ENCODE measurements at places on chromosomes 5 and 9. TPM values are rescaled to one million over a fixed set of nuclear protein-coding genes. Genes with fewer than 3 reads are reported as not detected.

DNA sequence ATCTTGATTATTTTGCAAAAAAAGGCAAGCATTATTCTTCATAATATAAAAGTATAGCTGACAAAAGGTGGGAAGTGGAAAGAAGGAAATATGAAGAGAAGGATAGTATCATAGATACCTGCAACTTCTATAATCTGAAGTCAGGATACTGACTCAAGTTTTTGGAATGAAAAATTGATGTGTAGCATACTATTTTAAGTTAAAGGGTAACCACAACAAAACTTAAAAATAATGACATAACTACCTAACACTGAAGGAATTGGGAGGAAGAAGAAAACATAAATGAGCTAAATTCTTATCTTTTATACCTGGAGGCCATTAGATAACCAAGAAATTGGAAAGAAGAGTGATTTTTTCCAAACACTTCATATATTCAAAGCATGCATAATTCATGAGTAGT, 51.8 kb upstream of the TLE1 start:
- H3K4me1 ChIP-seq, result no peaks in the 10 kb centered on the region
- H3K27ac ChIP-seq, result no peak overlapping the region
- H3K27me3 ChIP-seq, result no peaks in the 10 kb centered on the region
- H3K36me3 ChIP-seq, result no peaks in the 10 kb centered on the region
- no peak for DNase-seq
- no peak overlapping the region for H3K4me3 ChIP-seq

The TICAM2 gene
- total RNA-seq, result 1.2 TPM

The ROPN1L gene
- total RNA-seq, result 0.70 TPM

- no peak overlapping the region for H3K4me3 ChIP-seq
- H3K4me1 ChIP-seq, result no peaks in the 10 kb centered on the region
- no peaks in the 10 kb centered on the region for H3K27me3 ChIP-seq
- DNase-seq, result no peak
- no peak overlapping the region for H3K27ac ChIP-seq
- H3K36me3 ChIP-seq, result peaks cover 29% of the 10 kb centered on the region
These were observed 61.5 kb downstream of the OSTF1 start for GRCh38 chr9:75149841-75150241.

The SLC36A2 gene
- total RNA-seq, result 0.45 TPM

The TMOD1 gene
- total RNA-seq, result 6.1 TPM

The ABCA1 gene
- 21.6 TPM for total RNA-seq

The TBCA gene
- total RNA-seq, result 415 TPM

The CFAP157 gene
- 0.59 TPM for total RNA-seq

DNA sequence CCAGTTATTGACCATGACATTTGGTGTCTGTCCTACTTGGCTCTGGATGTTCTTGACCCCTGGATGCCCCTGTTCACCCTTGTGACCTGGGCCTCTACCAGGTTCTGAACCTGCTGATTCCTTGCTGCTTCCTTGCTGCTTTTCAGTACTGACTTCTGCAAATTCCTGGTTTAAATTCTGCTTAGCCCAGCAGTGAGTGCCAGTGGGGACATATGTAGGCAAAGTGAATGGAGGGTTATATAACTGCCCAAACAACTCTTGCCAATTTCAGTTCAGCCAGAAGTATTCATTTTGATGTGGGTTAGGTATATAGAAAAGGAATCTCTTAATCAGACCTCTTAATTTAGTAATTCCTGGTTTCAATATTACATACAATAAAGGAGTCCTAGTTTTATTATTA, 220.6 kb downstream of the TAF11L14 start:
- no peak for DNase-seq
- H3K4me3 ChIP-seq, result no peak overlapping the region
- no peak overlapping the region for H3K27ac ChIP-seq
- no peaks in the 10 kb centered on the region for H3K36me3 ChIP-seq

GRCh38 chr9:86042199-86042978, 57.0 kb downstream of the GOLM1 start:
- no peak for DNase-seq
- H3K4me1 ChIP-seq, result no peaks in the 10 kb centered on the region
- H3K27ac ChIP-seq, result no peak overlapping the region
- H3K27me3 ChIP-seq, result no peaks in the 10 kb centered on the region
- peaks cover 8% of the 10 kb centered on the region for H3K36me3 ChIP-seq

The LHFPL2 gene
- 95.5 TPM for total RNA-seq

GRCh38 chr5:125581311-125581710, 834.9 kb upstream of the ZNF608 start:
- DNase-seq, result no peak
- no peaks in the 10 kb centered on the region for H3K36me3 ChIP-seq
- H3K27ac ChIP-seq, result no peak overlapping the region
- no peak overlapping the region for H3K4me3 ChIP-seq
- H3K4me1 ChIP-seq, result no peaks in the 10 kb centered on the region

GRCh38 chr5:124401476-124402143, 344.8 kb downstream of the ZNF608 start:
- H3K27me3 ChIP-seq, result no peaks in the 10 kb centered on the region
- DNase-seq, result no peak
- no peak overlapping the region for H3K27ac ChIP-seq
- no peaks in the 10 kb centered on the region for H3K36me3 ChIP-seq

- DNase-seq, result peak; percentile 79
- H3K4me3 ChIP-seq, result no peak overlapping the region
- H3K27me3 ChIP-seq, result peaks cover 31% of the 10 kb centered on the region
These were observed 192.7 kb downstream of the GNA14 start for GRCh38 chr9:77455312-77455927.

All from endodermal cell (in vitro differentiated cells).